HFFc6 (cell line): ENCODE measurements at places on chromosomes 12 and 14. TPM values are rescaled to one million over a fixed set of nuclear protein-coding genes. Genes with fewer than 3 reads are reported as not detected.

The KRT77 gene
- not detected in 3 replicates for total RNA-seq

DNA sequence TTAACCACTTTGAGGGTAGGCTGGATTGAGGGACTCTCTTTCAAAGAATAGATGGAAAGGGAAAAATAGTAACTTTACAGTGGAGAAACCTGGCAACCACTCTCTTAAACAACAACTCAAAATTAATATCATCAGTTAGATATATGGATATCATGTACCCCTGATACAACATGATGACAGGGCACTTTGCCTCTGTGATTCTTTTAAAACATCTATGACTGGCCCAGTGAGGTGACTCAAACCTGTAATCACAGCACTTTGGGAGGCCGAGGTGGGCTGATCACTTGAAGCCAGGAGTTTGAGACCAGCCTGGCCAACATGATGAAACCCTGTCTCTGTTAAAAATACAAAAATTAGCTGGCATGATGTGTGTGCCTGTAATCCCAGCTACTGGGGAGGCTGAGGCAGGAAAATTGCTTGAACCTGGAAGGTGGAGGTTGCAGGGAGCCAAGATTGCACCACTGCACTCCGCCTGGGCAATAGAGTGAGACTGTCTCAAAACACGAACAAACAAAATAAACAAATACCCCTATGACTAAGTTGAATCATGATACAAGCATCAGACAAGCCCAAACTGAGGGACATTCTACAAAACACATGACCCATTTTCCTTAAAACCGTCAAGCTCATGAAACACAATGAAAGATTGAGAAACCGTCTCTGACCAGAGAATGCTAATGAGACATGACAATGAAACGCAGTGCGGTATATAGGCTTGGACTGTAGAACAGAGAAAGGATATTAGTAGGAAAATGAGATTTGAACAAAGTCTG is 26.4 kb upstream of the SLC7A8 start:
- peak; percentile 11 for DNase-seq

DNA sequence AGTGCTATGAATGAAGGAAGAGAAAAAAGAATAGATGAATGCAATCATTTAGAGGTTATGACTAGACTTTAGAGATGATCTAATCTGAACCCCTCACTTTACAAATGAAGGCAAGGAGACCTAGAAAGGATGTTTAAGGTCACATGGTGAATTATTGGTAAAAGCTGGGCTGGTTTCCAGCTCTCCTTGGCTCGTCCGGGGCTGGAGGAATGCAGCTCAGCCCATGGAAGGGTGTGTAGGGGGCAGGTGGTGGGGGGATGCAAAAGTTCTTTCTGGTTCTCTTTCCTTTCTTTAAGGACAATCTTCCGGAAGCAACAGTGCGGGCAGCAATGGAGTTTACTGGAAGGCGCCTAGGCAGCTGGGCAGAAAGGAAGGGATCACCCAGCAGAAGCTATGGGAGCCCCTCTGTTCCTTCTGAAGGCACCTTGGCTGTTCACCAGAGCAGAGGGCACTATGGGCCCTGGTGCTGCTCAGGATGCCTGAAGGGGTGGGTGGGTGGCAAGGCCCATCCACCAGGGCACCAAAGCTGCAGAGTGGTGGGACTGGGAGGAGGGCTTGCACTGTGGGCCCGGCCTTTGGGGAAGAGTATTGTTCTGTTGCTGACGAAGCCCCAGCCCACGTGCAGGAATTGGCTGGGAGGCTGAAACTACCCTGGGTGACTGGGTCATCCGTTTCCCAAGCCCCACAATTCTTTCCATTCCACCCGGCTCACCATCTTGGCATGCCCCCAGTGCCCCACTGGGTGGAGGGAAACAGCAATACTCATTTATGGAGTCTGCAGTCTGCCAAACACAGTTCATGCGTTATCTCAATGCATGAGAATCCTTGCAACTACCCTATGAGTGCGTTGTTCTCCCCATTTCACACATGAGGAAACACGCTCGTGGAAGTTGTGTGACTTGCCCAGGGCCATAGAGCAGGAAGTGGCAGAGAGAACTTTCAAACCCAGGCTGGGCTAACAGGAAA is 78.2 kb downstream of the IRF2BPL start:
- peak; percentile 27 for DNase-seq

GRCh38 chr14:84128050-84128449 is 1401.9 kb upstream of the FLRT2 start:
- DNase-seq: no peak

DNA sequence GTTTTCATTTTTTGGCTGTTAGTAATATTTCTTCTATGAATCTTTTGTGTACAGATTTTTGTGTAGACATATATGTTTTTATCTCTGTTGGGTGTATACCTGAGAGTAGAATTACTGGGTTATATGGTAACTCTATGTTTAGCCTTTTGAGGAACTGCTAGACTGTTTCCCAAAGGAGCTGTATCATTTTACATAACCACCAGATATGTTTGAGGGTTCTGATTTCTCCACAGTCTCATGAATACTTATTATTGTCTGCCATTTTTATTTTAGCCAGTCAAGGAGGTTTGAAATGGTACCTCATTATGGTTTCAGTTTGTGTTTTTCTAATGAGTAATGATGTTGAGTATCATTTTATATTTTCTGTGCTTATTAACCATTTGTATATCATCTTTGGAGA is 1.9 kb downstream of the PCNX4 start:
- DNase-seq: no peak

DNA sequence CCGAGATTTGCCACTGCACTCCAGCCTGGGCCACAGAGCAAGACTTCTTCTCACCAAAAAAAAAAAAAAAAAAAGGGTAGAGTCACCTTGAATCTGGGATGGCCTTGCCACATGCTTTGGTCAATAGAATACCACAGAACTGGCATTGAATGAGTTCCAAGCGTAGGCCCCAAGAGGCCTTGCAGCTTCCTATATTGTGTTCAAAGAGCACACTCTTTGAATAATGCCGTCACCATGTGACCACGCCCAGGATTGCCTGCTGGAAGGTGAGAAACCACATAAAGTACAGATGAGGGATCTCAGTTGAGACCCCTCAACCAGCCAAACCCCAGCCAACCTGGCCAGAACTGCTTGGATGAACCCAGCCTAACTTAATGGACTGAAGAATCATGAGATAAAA is 239.2 kb upstream of the AMIGO2 start:
- no peak for DNase-seq

The SYT1 gene
- total RNA-seq: 3.0 to 10.1 TPM (median 5.6 TPM) in 3 replicates

The FBXW8 gene
- 17.6 and 18.7 TPM in 2 replicates for total RNA-seq

The ACTN1 gene
- 795 to 847 TPM (median 821 TPM) in 3 replicates for total RNA-seq

The DNAI7 gene
- 0.16 TPM in 1 of 3 replicates, not detected in the others for total RNA-seq

- no peak for DNase-seq
Observed at GRCh38 chr14:87131879-87132278, 861.1 kb downstream of the GALC start.

The ACOT2 gene
- total RNA-seq: 19.3 to 21.6 TPM (median 20.4 TPM) in 3 replicates

The UTP20 gene
- total RNA-seq: 15.3 to 20.3 TPM (median 19.9 TPM) in 3 replicates

The FAM90A1 gene
- total RNA-seq: 0.45 TPM in 1 of 3 replicates, not detected in the others

GRCh38 chr12:115297445-115297844 is 613.5 kb upstream of the TBX3 start:
- no peak for DNase-seq

GRCh38 chr12:6827982-6828780 is at the start of gene P3H3:
P3H3 (plus strand) TSS chr12:6828407; CDS start chr12:6828441, 34 bp downstream.
- DNase-seq: peak; percentile 53

GRCh38 chr12:25072906-25073650 is 121.9 kb downstream of the DNAI7 start:
- DNase-seq: no peak
